ENCODE measurements at places on chromosomes 1 and 21.

GRCh38 chr1:239126884-239127283 lies 259.5 kb upstream of the CHRM3 start:
- no peak for DNase-seq

DNA sequence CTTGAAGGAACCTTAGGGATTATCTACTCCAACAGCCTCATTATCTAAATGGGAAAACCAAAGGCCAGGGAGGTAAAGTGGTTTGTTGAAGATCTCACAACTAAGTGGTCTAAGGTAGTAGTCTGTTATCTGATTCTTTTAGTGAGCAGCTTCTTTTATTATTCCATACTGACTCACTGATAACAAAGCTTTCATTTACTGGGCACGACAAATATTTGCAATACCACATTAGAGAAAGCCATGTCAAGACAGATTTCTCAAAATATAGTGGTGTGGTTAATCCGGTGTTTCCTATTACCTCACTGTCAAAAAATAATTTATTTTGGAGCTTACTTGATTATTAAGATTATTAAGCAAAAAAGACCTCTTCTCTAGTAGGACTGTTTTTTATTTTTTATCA lies 369.1 kb downstream of the S1PR1 start:
- DNase-seq: no peak

DNA sequence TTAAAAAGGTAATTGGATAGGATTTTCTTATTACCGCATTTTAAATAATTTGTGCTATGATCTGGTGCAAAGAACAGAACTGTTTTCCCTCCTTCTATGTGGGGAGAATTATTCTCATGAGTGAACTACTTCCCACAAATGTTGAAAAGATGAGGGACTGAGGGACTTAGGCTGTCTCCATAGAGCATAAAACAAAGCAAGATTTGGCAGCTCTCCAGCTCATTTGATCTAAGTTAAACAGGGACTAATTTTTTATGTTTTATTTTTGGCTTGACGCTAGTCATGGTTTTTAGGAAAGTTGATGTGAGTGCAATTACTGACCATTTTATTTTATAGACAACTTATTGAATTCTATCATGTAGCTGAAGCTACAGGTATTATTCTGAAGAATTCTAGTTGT lies 362.3 kb downstream of the HLX start:
- no peak for DNase-seq

DNA sequence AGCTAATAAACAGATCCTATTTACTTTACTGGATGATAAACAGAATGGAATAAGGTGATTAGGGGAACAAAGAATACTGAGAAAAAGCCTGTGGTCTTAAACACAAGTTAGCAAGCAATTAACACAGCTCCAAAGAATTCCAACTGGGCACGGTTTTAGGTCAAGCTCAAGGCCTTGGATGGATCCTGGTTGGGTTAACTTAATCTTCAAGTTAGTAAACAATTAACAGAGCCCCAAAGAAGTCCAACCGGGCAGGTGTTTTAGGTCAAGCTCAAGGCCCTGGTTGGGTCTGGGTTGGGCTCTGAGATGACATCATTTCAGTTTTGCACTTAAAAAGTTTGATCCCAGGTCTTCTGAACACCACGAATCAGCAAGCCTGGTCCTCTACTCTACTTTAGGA lies 1086.3 kb upstream of the TMPRSS15 start:
- DNase-seq: no peak

DNA sequence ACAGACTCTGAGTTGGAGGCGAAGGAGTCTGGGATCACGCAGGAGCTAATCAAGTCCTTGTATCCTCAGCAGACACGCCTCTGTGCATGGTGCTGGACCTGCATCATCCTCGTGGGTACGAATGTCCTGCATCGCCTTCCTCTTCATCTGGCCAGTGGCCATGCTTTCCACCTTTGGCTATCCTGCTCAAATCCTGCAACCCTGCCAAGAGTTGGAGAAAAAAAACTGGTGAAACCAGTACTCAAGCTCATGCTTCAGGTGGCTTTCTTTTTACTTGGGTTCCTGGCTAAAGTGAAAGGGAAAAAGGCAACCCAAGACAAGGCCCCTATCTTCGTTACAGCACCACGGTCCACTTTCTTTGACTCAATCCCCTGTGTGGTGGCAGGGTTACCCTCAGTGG lies 8.9 kb downstream of the SETSIP start:
- DNase-seq: no peak

DNA sequence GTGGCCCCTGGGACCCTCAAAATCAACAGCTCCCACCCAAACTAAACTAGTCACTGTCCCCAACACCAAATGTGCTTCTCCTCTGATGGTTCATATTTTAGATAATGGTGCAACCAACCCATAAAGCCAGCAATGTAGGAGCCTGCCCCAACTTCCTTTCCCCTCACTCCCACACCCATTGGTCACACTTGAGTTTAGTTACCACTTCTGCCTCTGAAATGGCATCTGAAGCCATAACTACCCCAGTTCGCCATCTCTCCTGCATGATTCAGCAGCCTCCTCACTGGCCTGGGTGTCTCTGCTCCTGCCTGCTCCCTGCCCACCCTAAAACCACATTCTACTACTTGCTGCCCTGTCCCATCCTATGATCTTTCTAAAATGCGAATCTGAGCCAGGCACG lies 3.4 kb upstream of the CDCP2 start:
- no peak for DNase-seq

DNA sequence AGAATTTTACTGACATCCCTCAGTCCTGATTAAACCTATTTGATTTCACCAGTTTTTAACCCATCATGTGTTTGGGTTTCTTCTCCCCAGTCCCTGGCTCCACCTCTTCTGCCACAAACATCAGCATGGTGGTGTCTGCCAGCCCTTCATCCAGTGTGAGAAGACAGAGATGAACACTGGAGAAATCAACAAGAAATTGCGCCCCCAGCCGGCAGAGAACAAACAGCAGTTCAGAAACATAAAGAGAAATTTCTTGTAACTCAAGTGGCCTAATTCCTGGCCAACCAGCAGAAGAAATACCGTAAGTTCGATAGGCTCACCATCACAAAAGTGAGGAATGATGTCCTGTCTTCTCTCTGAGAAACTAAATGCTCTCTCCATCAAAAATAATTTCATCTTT lies 18.3 kb downstream of the S100A11 start:
- no peak for DNase-seq

DNA sequence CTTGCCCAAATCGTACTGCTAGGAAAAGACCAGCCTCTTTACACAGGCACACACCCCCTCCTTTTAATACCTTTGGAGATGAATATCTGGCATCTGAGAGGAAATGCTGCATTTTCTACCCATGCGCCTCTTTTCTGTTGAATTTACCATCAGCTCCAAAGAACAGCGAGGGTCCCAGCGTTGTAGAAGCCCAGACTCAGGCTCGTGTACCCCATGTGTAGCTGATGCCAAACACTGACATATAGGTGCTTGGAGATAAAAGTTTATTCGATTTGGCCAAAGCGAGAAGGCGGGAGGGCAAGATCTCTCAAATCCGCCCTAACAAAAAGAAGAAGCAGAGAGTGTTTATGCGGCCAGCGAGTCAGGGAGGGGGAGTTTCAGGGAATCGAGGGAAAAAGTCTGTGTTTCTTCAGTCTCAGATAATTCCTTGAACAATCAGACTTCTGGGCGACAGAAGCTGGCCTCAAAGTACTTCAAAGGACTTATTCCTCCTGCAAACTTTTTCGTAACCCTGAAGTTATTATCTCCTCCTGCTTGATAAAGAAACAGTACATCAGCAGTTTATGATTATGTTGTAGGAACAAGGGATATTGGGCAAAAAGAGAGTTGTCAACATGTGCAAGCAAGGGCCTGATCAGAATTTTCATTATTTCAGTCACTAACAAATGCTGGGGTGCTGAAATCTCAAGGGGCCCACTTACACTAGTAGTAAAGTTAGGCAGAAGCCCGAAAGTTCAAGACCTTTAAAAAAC lies 642 bp upstream of the CREG1 start:
- no peak for DNase-seq

- DNase-seq: no peak
These were observed 28.9 kb downstream of the OLFM3 start for GRCh38 chr1:101967871-101968270.

GRCh38 chr1:117239467-117239866 lies 28.7 kb upstream of the VTCN1 start:
- DNase-seq: no peak

DNA sequence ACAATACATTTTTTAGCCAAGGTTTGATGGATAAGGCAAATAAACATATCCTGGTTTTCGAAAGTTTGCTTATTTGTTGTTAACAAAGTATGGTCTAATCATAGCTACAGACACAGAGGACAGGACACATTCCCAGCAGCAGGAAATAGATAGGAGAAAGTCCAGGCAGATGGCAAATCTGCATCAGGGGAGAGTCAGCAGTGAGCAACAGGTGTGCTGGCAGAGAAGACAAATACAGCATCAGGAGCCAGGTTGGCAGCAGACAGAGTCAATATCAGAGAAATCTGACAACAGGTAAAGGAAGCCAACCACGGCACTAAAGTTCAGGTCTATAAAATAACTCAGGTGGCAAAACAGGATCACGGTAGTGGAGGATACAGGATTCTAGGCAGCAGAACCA lies 210.7 kb upstream of the PTBP2 start:
- DNase-seq: no peak

- no peak for DNase-seq
These were observed 226.1 kb downstream of the ASTN1 start for GRCh38 chr1:176938375-176938774.

GRCh38 chr1:117757668-117758067 lies 151.8 kb downstream of the TENT5C start:
- DNase-seq: no peak

GRCh38 chr21:22575165-22575584 lies 1577.0 kb downstream of the NCAM2 start:
- DNase-seq: no peak

GRCh38 chr1:96782856-96783255 lies 61.3 kb downstream of the PTBP2 start:
- DNase-seq: no peak

DNA sequence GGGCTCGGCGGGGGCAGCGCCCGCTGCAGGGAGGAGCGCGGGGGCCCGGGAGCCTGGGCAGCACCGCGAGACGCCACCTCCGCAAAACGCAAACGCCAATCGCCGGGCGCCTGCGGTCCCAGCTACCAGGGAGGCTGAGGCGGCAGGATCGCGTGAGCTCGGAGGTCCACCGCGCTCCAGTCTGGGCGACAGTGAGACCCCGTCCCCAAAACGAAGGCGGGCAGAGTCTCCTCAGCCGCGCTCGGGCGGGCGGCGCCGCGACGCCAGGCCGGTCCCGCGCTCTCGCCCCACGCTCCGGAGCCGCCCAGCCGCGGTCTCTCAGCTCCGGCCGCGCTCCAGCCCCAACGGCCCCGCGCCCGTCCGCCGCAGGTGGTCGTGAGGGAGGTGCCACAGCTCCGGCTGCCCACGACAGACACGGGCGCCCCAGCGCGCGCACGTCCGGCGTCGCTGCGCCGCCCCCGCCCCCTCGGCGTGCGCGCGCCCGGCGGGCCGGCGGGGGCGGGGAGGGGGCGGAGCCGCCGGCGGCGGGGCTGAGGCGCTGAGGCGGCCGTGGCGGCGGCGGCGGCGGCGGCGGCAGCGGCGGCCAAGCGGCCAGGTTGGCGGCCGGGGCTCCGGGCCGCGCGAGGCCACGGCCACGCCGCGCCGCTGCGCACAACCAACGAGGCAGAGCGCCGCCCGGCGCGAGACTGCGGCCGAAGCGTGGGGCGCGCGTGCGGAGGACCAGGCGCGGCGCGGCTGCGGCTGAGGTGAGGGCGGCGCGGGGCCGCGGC lies at the start of gene ADARB1:
ADARB1 (plus strand) TSS at position 533 of the 770 bp plus-strand sequence. CDS start 97,077 bp downstream, outside the sequence.
- DNase-seq: peak; percentile 56

DNA sequence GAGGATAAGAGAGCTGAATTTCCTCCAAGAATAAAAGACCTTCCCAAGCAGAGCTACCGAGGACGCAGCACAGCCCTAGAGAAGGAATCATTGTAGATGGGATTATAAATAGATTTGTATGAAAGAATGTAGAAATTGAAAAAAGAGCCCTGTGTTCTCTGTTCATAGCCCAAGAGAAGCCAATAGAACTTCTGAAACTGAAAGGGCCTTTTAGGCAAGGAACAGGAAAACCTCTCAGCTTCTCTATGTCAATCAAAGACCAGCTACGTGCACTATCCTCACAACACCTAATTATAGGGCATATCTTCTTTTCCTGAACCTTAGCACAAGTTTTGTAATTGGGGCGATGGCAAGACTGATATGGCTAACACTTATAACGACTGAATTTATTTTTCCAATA lies 192.4 kb upstream of the RNPC3 start:
- no peak for DNase-seq

GRCh38 chr1:221477252-221477651 lies 264.6 kb downstream of the DUSP10 start:
- DNase-seq: no peak

DNA sequence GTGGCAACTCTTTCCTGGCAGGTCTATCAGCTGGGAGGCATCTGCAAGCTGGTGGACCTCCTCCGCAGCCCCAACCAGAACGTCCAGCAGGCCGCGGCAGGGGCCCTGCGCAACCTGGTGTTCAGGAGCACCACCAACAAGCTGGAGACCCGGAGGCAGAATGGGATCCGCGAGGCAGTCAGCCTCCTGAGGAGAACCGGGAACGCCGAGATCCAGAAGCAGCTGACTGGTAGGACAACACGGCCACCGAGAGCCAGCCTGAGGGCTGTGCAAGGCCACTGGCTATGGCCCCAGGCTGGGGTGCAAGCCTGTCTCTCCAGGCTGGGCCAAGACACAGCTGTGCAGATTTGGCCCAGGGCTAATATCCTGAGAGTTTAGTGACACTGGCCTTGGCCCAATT lies 34.2 kb downstream of the PKP1 start:
- no peak for DNase-seq

DNA sequence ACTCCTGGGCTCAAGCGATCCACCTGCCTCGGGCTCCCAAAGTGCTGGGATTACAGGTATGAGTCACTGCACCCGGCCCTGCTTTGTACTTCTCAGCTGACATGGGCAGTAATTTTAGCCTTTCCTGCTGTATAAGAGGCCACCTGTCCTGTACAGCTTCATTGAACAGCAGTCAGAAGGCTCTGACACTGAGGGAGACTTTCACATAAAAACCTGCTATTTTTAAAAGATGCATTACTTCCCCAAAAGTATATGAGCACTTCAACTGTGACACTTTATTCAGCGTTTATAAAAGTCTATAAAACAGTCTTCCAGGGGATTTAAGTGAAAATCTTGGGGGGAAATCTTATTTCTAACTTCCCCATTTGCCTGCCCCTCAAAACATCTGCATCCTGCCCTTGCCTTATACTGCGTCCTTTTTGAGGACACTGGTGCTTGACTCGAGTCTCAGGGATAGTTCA lies 17.6 kb downstream of the RNU5D-1 start:
- no peak for DNase-seq

DNA sequence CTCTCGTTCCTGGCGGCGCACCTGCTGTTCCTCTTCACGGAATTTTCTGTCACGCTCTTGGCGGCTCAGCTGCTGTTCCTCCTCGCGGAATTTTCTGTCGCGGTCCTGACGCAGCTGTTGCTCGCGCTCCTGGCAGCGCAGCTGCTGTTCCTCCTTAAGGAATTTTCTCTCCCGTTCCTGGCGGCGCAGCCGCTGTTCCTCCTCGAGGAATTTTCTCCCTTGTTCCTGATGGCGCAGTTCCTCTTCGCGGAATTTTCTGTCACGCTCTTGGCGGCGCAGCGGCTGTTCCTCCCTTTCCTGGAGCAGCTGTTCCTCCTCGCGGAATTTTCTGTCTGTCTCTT lies 6.4 kb downstream of the TCHH start:
- no peak for DNase-seq

All from CD4-positive, alpha-beta T cell treated with Interleukin-2 at 100 ng/mL for 4 hours (primary cell).